ENCODE measurements at places on chromosomes 6 and 20. TPM values are rescaled to one million over a fixed set of nuclear protein-coding genes. Genes with fewer than 3 reads are reported as not detected.

Gene KIAA0408
- 55.1 TPM for total RNA-seq

Gene CASS4
- total RNA-seq, result 23.9 TPM

Gene POM121L2
- not detected for total RNA-seq

- no peak overlapping the region for H3K27ac ChIP-seq
- no peaks in the 10 kb centered on the region for H3K4me1 ChIP-seq
- no peak overlapping the region for H3K4me3 ChIP-seq
- H3K36me3 ChIP-seq, result no peaks in the 10 kb centered on the region
- no peak for DNase-seq
These were observed 146.8 kb downstream of the RPS12 start for GRCh38 chr6:132961122-132961521.

Gene F13A1
- total RNA-seq, result 187 TPM
